Activated CD8-positive, alpha-beta T cell treated with anti-CD3 and anti-CD28 coated beads, Interleukin-2, amount 10 ng/mL, durations not matched to agents 7 days and 5 days (primary cell): ENCODE measurements at places on chromosomes 16 and 17. TPM values are rescaled to one million over a fixed set of nuclear protein-coding genes. Genes with fewer than 3 reads are reported as not detected.
A peak's percentile ranks its signal among the peaks of the same experiment; 100 is the strongest.

DNA sequence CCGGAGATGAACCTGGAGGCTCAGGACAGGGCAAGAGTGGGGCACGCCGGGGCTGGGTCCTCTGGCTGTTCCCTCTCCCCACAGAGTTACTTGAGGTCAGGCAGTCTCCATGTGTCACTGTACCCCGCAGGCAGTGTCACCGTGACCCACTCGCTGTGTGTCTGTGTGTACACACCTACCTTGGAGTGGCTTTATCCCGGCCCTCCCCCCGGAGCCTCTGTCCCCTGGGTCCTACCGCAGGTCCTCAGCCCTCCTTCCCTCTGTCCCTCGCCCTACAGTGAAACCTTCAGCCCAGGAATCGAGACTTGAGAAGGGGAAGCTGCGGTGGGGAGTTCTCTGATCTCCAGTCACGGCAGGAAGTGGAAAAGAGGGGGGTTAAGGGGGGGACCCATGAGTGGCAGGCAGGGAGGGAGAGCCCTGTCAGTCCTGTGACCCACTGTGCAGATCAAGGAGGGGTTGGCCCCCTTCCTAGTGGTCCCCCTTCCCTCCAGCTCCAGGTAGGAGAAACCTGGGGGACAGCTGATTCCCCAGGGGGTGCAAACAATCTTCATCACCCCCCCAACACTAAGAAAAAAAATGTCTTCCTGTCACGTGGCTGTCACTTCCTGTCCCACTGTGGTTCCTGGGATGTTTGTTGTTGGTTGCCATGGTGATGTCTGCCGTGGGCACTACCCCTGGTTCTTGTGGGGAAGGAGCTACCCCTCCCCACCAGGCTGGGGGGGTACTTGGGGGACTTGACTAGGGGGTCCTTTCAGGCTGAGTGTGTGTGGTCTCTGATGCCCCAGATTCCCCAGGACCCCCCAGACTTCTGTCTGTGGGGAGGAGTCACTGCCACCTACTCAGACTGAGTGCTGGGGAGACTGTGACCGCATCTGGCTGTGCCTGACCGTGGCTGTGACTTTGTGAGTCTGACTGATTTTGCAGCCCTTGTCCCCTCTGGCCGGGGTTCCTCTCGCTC is 13.7 kb downstream of the RARA start:
- DNase-seq = peak; percentile 93

GRCh38 chr17:12320286-12320685 is 299.6 kb downstream of the MAP2K4 start:
- no peak for DNase-seq

- no peak for DNase-seq
Measured at GRCh38 chr16:10980813-10981212, 36.4 kb downstream of the CLEC16A start.

- no peak for DNase-seq
Measured at GRCh38 chr17:77701996-77702395, 256.5 kb upstream of the TNRC6C start.

DNA sequence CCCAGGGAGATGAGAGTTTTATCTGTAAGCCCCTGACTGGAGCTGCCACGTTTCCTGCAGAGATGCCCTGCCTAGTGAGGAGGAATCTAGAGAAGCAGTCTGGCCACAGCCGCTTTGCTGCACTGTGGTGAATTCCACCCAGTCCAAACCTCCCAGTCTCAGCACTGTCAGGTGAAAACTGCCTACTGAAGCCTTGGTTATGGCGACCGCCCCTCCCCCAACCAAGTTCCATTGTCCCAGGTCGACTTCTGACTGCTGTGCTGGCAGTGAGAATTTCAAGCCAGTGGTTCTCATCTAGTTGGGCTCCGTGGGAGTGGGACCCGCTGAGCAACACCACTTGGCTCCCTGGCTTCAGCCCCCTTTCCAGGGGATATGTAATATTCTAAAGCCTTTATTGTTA is 10.2 kb upstream of the LYZL6 start:
- no peak for DNase-seq

DNA sequence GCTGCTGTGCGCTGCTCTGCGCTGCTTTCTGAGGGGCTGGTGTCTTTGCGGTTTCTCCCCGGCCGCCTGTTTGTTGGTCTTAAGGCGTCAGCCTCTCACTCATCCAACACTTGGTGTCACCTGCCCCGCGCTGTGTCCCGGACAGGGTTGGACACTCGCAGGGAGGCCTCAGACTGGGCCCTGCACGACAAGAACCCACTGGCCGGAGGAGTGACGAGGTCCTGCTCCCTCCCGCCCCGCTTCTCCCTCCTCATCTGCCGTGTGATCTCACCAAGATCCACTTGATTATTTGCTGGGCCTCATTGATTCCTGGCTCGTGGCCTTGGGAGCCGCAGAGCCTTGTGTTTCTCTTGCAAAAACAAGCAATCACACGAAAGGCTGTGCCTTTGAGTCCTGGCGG is 56.6 kb downstream of the PRMT7 start:
- DNase-seq = no peak

DNA sequence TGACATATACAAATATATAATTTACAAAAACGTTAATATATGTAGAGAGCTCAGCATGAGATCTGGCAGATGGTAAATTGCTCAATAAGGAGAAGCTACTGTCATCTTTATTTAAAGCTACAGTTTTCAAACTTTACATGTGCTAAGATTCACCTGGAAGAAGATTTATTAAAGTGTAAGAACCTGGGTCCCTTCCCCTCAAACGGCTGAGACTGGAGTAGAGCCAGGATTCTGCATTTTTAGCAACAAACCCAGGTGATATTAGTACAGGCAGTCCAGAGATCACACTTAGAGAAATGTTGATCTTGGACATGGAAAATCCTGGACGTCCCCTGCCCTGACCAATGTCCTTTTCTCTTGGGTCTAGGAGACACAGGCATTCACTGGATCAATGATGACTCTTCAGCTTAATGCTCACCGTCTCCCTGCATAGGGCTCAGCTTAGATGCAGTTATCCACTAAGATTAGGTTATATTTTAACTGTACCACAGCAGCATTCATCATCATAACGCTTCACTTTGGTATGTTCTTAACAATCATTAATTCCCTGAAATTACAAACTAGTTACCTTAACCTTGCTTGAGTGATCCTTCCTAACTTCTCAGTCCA is 20.4 kb downstream of the CDR2 start:
- no peak for DNase-seq

- DNase-seq = no peak
Measured at GRCh38 chr17:63675231-63675606, 24.7 kb downstream of the LIMD2 start.

- no peak for DNase-seq
Measured at GRCh38 chr17:21330436-21331160, 45.6 kb upstream of the KCNJ12 start.

DNA sequence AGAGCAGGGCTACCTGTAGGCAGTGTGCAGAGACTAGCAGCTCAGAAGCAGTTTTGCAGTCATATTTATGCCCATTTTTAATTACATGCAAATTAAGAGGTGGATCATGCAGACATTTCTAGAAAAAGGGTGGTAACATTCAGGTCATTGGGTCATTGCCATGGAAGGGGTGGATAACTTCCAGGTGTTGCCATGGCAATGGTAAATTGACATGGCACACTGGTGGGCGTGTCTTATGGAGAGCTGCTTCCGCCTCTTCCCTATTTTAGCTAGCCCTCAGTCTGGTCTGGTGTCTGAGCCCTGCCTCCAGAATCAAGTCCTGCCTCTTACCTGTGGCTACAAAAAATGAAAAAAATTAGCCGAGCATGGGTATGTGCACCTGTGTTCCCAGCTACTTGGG is 2.8 kb upstream of the DNAI2 start:
- no peak for DNase-seq

CRHR1 gene
- not detected for total RNA-seq

CES1 gene
- total RNA-seq = not detected

VAC14 gene
- total RNA-seq = 37.9 TPM

CRISPLD2 gene
- total RNA-seq = not detected

DOC2A gene
- total RNA-seq = 0.34 TPM
